Heart right ventricle (tissue), 16 donors: ENCODE measurements at places on chromosomes 3 and 15. TPM values are rescaled to one million over a fixed set of nuclear protein-coding genes. Genes with fewer than 3 reads are reported as not detected.
A peak's percentile ranks its signal among the peaks of the same experiment; 100 is the strongest.

DNA sequence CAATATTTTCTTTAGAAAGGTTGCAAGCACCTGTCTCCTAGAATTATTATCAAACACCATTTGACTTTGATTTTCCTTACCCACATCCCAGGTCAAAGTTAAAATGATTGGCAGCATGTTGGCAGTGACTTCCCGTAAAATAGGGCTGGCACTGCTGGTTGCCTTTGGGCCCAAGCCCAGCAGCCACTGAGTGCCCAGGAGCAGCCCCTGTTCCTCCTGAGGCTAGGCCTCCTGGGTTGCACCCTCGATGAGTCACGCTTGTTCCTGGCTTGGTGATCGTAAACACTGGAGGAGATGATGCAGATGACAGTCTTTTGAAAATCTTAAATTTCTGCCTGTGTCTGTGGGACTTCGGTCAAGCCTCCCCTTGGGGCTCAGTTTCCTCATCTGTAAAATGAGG lies 290.0 kb downstream of the TLE3 start:
- no peaks in the 10 kb centered on the region for H3K27me3 ChIP-seq
- DNase-seq, result peak; percentile 26
- H3K4me3 ChIP-seq, result no peak overlapping the region
- no peaks in the 10 kb centered on the region for H3K36me3 ChIP-seq

- H3K4me1 ChIP-seq, result peaks cover 3% of the 10 kb centered on the region
- no peak overlapping the region for H3K27ac ChIP-seq
- H3K36me3 ChIP-seq, result no peaks in the 10 kb centered on the region
- no peak overlapping the region for H3K4me3 ChIP-seq
Observed at GRCh38 chr15:71313806-71314205, 198.5 kb downstream of the THSD4 start.

GRCh38 chr15:82315519-82316246 lies 33.6 kb downstream of the GOLGA6L10 start:
- H3K4me3 ChIP-seq, result no peak overlapping the region
- peaks cover 7% of the 10 kb centered on the region for H3K4me1 ChIP-seq
- H3K27ac ChIP-seq, result no peak overlapping the region
- H3K27me3 ChIP-seq, result no peaks in the 10 kb centered on the region
- DNase-seq, result peak; percentile 60
- no peaks in the 10 kb centered on the region for H3K36me3 ChIP-seq

DNA sequence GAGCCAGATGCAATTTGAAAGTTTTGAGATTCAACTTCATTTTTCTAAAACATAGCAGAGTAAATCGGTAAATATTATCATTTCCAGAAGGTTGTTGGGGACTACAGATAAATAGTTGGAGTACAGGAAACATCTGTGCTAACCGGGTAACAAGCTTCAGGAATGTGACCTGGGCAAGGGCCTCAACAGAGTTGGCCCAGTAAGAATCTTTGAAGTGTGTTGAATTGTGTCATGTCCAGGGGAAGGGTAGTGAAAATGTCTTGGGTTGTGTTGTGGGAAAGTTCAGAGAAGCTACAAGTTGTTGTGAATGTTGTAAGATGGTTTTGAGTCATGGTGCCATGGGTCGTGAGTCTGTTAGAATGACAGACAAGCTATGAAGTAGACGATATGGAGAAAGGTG lies 35.7 kb downstream of the SQOR start:
- H3K27ac ChIP-seq, result no peak overlapping the region
- H3K4me3 ChIP-seq, result no peak overlapping the region

GRCh38 chr3:100782348-100782747 lies 73.1 kb downstream of the TFG start:
- no peak overlapping the region for H3K4me3 ChIP-seq
- H3K27ac ChIP-seq, result no peak overlapping the region
- peaks cover 7% of the 10 kb centered on the region for H3K4me1 ChIP-seq

GRCh38 chr3:9552252-9552999 lies 1.2 kb downstream of the LHFPL4 start:
- no peaks in the 10 kb centered on the region for H3K36me3 ChIP-seq
- no peaks in the 10 kb centered on the region for H3K4me1 ChIP-seq
- peaks cover 57% of the 10 kb centered on the region for H3K27me3 ChIP-seq

GRCh38 chr15:72192416-72192815 lies 5.2 kb downstream of the GRAMD2A start:
- H3K27me3 ChIP-seq, result peaks cover 4% of the 10 kb centered on the region
- no peak overlapping the region for H3K27ac ChIP-seq
- H3K4me1 ChIP-seq, result no peaks in the 10 kb centered on the region
- DNase-seq, result no peak
- no peak overlapping the region for H3K4me3 ChIP-seq

DNA sequence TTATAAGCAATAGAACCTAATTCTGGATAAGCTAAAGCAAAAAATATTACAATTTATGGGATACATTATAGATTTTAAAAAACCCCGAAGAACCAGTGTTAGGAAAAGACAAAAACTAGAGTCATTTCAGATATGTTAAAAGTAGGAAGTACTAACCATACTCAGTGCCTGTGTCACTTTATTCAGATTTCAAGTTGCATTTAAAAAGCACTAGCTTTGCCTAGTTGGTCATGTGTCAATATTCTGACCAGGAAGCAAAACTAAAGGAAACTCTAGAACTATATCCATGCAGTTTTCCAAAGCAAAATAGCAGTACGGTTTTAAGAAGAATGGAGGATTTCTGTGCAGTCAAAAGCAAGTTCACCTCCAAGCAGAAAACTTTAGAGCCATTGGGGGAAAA lies 88.4 kb downstream of the RAP2B start:
- H3K4me3 ChIP-seq, result no peak overlapping the region
- no peak for DNase-seq
- H3K36me3 ChIP-seq, result no peaks in the 10 kb centered on the region
- H3K4me1 ChIP-seq, result no peaks in the 10 kb centered on the region

GRCh38 chr3:183309276-183309675 lies 56.2 kb downstream of the B3GNT5 start:
- no peak overlapping the region for H3K4me3 ChIP-seq
- H3K27me3 ChIP-seq, result no peaks in the 10 kb centered on the region
- no peaks in the 10 kb centered on the region for H3K36me3 ChIP-seq
- H3K27ac ChIP-seq, result no peak overlapping the region
- DNase-seq, result peak; percentile 54

DNA sequence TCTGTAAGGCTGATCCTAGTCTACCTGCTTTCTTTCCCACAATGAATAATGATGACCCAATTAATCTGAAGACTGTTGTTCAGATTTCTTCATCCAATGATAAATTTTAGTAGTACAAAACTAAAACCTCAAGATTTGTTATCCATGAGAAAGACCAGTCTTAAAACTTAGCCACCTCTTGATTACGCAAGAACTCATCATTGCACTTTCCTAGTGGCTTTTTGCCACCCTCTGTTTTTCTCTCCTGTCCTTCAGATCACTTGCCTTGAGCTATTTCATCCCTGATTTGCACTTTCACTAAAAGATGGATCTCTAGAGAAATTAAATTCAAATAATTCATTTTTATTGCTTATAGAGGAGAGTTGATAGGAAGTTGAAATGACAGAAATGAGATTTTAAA lies 142.7 kb upstream of the RBMS3 start:
- no peak overlapping the region for H3K4me3 ChIP-seq
- DNase-seq, result no peak
- no peaks in the 10 kb centered on the region for H3K36me3 ChIP-seq
- no peaks in the 10 kb centered on the region for H3K27me3 ChIP-seq
- H3K27ac ChIP-seq, result no peak overlapping the region
- peaks cover 18% of the 10 kb centered on the region for H3K4me1 ChIP-seq

DNA sequence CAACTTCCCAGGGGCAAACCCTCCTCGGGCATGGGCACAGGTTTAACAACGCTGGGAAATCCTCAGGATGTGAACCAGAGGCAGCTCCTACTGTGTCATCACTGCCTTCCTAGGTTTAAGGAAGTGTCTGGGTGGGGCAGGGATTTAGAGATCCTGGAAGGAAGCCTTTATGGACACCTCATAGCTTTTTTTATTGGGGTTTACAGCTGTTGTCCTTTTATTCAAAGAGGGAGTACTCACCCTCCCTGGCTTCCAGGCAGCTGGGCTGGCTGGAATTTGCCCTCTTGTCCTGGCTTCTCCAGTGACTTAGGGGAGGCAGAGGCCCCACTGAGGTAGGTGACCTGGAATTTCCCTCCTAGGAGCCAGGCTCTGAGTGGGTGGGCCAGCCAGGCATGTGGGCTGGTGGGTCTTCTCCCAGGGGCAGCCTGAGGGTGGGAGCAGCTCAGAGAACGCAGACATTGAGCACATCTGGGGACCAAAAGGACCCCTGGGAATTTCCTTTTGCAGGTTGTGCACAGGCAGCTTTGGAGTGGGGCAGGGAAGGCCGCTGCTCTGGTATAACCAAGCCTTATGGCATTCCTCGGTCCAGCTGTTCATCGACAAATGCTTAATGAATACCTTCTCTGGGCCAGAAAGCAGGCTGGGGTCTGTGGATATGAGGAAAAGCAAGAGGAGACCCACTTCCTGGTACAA lies 13.5 kb upstream of the FAM3D start:
- no peak overlapping the region for H3K27ac ChIP-seq
- peaks cover 7% of the 10 kb centered on the region for H3K27me3 ChIP-seq
- DNase-seq, result no peak
- H3K36me3 ChIP-seq, result no peaks in the 10 kb centered on the region

DNA sequence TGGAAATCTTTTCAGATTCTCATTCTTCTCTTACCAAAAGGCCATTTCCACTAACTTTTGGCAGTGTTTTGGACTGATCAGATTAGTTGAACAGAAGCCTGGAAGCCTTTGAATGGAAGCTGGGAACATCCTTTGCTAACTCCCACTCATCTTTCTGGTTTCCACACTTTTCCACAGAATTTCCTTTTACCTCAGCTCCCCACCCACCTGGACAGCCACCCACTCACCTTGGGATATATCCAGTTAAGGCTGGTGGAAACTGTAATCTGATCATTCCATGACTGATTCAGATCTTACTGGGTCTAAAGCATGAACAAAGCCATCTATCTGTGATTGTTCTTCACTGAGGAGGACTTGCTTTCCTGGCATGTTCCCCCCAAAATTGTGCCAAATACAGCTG lies 119.5 kb downstream of the CCNL1 start:
- DNase-seq, result no peak
- no peaks in the 10 kb centered on the region for H3K36me3 ChIP-seq
- H3K27me3 ChIP-seq, result no peaks in the 10 kb centered on the region
- no peak overlapping the region for H3K4me3 ChIP-seq
- H3K4me1 ChIP-seq, result no peaks in the 10 kb centered on the region
- H3K27ac ChIP-seq, result no peak overlapping the region

DNA sequence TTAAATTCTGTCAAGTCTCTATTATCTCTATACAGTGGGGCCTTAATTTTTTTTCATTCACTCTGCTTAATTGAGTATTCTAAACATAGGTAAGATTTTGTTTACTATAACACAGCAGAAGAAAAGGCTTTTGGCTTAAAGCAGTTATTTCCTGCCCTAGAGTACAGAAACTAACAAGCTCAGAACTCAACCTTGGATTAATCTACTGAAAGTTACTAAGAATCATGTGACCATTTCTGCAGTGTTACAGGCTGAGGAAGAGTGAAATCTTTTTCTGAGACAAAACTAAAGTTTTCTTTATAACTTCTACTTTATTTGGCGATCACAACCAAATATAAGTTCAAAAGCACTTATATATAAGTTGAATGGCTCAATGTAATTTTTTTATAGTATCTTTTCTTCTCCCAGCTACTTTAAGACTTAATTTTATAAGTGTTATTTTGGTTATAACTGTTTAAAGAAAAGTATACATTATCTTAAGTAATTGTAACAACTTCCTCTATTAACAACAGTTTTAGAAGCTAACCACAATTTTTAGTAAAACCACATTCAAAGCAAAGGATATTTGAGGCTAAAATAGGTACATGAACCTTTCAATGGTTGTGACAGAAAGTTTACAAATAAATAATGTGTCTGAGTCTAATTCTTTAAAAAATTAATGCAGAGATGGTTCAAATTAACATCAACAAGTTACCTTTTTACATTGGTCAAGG lies 240.6 kb upstream of the NAALADL2 start:
- no peaks in the 10 kb centered on the region for H3K36me3 ChIP-seq
- no peak for DNase-seq
- no peak overlapping the region for H3K27ac ChIP-seq
- H3K4me3 ChIP-seq, result no peak overlapping the region
- no peaks in the 10 kb centered on the region for H3K27me3 ChIP-seq
- H3K4me1 ChIP-seq, result no peaks in the 10 kb centered on the region

DNA sequence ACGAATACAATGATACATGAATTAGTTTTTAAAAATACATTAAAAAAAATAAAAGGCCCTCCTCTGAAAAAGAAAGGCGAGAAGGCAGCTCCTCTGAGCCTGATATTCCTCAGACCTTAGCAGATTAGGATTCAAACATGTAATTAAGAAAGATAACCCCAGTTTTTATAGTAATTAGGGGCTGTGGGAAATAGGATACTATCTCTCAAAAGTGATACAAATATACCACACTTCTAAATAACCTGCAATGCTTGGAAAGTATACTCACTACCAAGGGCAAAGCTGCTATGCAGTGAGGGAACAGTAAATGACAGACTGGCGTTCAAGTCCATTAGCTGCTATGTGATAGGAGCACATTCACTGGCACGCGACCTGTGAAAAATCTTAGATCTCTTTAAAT lies 445.1 kb downstream of the FOXP1 start:
- no peak overlapping the region for H3K27ac ChIP-seq
- H3K4me3 ChIP-seq, result no peak overlapping the region
- H3K27me3 ChIP-seq, result no peaks in the 10 kb centered on the region
- H3K36me3 ChIP-seq, result no peaks in the 10 kb centered on the region

GRCh38 chr15:70479785-70480184 lies 283.6 kb downstream of the UACA start:
- DNase-seq, result no peak
- H3K4me1 ChIP-seq, result peaks cover 9% of the 10 kb centered on the region
- no peak overlapping the region for H3K4me3 ChIP-seq
- H3K36me3 ChIP-seq, result no peaks in the 10 kb centered on the region
- H3K27me3 ChIP-seq, result peaks cover 14% of the 10 kb centered on the region
- no peak overlapping the region for H3K27ac ChIP-seq

- no peak overlapping the region for H3K4me3 ChIP-seq
- DNase-seq, result no peak
Observed at GRCh38 chr15:41183581-41183980, 47.0 kb downstream of the EXD1 start.

DNA sequence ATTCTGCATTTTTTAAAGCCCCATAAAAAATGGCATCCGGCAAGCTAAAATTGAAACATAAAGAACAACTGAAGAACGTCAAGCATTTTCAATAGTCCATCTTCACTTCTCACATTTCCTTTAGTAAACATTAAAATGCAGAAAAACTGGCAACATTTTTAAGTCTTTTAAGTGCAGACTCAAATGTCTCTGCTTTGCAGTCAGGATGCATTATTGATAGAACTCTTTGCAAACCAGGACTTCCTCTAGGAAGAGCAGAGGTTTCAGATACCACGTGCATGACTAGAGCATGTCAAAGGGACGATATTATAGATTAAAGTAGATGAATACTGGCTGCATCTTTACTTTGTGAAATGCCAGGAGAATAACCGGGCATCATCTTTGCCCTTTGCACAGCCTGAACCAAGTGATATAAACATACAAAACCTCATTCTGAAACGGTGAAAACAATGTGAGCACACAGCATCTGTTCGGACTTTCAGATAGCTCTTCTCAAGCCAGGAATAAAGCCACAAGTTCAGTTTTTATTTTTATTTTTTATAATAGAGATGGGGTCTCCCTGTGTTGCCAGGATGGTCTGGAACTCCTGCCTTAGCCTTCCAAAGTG lies 65.1 kb downstream of the LDHAL6B start:
- H3K36me3 ChIP-seq, result no peaks in the 10 kb centered on the region
- DNase-seq, result no peak
- no peak overlapping the region for H3K27ac ChIP-seq
- H3K4me1 ChIP-seq, result peaks cover 20% of the 10 kb centered on the region
- no peak overlapping the region for H3K4me3 ChIP-seq

GRCh38 chr3:188796122-188796631 lies 375.6 kb upstream of the TPRG1 start:
- peaks cover 13% of the 10 kb centered on the region for H3K4me1 ChIP-seq
- no peak overlapping the region for H3K4me3 ChIP-seq
- no peaks in the 10 kb centered on the region for H3K36me3 ChIP-seq

The UACA gene
- total RNA-seq, result 54.7 TPM

The TMEM212 gene
- not detected for total RNA-seq

The KIF7 gene
- 2.1 TPM for total RNA-seq

The CHRNA7 gene
- not detected for total RNA-seq

The PPIP5K1 gene
- 15.2 TPM for total RNA-seq

The FAIM gene
- 3.6 TPM for total RNA-seq
